Gastrocnemius medialis (tissue), 4 donors: ENCODE measurements at places on chromosomes 2 and 18.

GRCh38 chr2:190190507-190191162 lies 128.1 kb upstream of the MSTN start:
- no peak for DNase-seq

GRCh38 chr18:6023551-6023950 lies 128.2 kb upstream of the TMEM200C start:
- DNase-seq, result no peak

GRCh38 chr2:181837563-181837962 lies 54.0 kb upstream of the ITPRID2 start:
- no peak for DNase-seq

- no peak for DNase-seq
Measured at GRCh38 chr2:21757805-21758430, 634.1 kb downstream of the TDRD15 start.

DNA sequence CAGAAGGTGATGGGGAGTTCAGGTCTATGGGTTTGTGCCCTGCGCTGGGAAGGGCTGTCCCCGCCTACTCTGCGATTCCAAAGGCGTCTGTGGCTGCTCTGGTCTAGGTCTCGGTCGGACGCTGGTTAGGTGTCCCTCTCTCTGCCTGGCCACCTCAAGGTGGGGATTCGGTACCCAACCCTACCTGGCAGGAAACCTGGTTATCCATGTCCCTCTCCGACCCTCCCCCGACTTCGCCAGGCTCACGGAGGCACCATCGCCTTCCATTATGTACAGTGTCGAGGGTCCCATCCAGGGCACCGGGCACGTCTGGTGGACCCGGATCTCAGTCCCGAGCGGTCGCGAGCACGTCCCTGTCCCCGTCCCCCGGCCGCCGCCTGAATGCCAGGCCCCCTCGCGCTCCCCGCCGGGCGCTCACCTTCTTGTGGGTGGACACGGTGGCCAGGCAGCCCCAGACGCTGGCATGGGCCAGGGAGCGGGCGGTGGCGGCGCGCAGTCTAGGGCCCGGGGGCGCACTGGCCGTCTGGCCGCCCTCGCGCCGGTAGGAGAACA lies 628 bp downstream of the CREG2 start:
- no peak for DNase-seq

- no peak for DNase-seq
Measured at GRCh38 chr18:52615943-52616342, 275.9 kb downstream of the DCC start.

- no peak for DNase-seq
Measured at GRCh38 chr2:105078906-105079495, 41.1 kb downstream of the MRPS9 start.

DNA sequence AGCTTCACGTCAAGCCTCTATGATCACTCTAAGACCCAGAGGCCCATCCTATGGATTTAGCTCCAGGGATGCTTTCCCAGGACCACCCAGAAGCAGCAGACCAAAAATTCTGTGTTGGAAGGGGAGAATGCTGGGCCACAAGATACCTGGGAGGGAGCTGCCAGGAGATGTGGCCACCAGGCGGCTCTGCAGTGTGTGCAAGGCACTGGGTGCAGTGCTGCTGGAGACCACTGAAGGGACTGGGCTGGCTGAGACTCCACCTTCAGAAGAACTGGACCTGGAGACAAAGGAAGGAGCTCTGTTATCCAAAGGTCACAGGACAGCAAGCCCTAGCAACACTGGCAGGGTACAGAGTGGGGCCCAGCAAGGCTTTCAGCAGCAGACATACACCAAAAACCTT lies 34.0 kb downstream of the KANSL3 start:
- DNase-seq, result no peak

- no peak for DNase-seq
Measured at GRCh38 chr2:201654616-201655384, 11.5 kb upstream of the TMEM237 start.

- DNase-seq, result no peak
Measured at GRCh38 chr2:46555646-46556234, 76.4 kb downstream of the TMEM247 start.

GRCh38 chr2:208798698-208799097 lies 392.1 kb downstream of the PTH2R start:
- no peak for DNase-seq

DNA sequence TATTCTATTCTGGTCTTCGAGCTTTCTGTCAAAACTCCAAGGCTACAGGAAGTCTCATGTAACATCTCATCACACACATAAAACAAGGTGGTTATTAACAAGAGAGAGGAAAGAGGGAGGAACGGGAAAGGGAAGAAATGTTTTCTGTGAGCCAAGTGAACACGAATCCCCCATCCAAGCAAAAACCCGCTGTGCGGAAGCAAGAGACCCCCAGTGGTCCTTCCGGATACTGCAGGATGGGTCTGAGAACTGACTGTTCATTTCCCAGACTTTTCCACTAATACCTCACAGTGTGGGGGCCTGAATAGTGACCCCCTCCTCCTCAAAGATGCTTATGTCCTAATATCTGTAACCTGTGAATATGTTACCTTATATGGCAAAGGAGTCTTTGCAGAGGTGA lies 19.0 kb upstream of the DIPK1C start:
- DNase-seq, result no peak

DNA sequence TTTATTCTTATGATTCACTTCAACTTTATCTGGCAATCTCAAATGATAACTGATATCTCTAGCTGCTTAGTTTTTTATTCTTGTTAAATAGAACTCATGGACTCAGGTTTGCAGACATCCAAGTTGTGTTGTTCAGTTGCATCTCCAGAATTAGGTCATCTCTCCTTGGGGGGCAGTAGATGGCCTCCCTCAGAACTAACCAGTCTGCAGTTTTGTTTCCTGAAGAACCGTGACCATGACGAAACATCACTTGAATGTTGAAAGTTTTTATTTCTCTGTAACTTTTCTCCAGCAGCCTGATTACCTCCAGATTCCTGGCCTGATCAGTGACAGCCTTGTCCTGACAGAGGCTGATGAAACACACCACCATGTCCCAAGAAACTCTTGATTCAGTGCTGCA lies 321.5 kb downstream of the GALNT13 start:
- no peak for DNase-seq

- DNase-seq, result no peak
Measured at GRCh38 chr18:67726882-67727281, 210.4 kb upstream of the DSEL start.

- peak; percentile 98 for DNase-seq
Measured at GRCh38 chr2:11697103-11697871, 27.3 kb upstream of the NTSR2 start.

- DNase-seq, result no peak
Measured at GRCh38 chr2:106108351-106108750, 85.8 kb downstream of the UXS1 start.

DNA sequence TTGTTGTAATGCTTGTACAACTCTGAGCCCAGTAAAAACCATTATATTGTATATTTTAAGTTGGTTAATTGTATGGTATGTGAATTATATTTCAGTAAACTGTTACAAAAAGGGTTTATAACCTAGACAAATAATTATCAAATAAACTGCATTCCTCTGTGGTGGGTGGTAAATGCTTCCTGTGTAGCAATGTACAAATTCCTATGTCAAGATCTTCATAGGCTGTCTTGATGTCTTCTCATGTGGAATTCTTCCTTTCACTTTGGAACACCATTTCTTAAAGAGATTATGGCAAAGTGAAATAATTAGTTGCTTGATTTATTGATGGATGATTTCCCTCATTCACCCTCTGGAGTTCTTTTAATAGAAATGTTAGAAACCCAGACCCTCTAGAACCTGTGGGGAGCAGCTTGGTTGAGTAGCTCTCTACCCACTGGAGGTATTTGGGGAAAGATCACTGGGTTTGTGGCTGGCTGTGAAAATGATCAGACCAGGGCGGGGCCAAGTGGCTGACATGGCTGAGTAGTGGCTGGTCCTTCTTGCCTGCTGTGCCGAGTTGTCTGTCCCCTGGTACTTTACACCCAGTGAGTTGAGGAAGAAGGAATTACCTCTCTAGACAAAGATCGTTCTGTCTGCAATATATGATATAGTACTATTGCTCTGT lies 22.4 kb upstream of the MGAT5 start:
- no peak for DNase-seq

- no peak for DNase-seq
Measured at GRCh38 chr2:33321236-33321771, 155.1 kb upstream of the RASGRP3 start.
